Thymus (tissue), 14 donors: ENCODE measurements at places on chromosomes 7 and 10. TPM values are rescaled to one million over a fixed set of nuclear protein-coding genes. Genes with fewer than 3 reads are reported as not detected.

- no peak for DNase-seq
- no peak overlapping the region for H3K27ac ChIP-seq
- H3K27me3 ChIP-seq, result no peaks in the 10 kb centered on the region
- peaks cover 73% of the 10 kb centered on the region for H3K36me3 ChIP-seq
- H3K4me1 ChIP-seq, result peaks cover 7% of the 10 kb centered on the region
- no peak overlapping the region for H3K4me3 ChIP-seq
Observed at GRCh38 chr7:65975814-65976445, 6.1 kb downstream of the GUSB start.

DNA sequence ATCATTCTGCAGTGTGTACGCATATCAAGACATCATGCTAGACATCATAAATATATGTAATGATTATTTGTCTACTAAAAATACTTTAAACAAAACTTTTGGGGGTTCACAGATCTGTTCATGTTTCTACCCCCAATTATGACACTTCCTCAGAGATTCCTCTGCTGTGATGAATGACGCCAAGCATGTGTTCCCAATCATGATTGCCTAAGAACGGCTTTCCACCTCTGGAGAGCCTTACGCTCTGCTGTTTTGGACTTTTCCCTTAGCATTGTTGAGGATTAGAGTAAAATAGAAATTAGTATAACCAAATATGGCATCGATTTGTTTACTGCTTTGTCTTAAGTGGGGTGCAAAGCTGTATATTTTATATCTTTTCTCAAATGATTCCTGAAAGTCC is 236.3 kb upstream of the IGFBP3 start:
- no peak for DNase-seq
- no peaks in the 10 kb centered on the region for H3K4me1 ChIP-seq
- no peak overlapping the region for H3K4me3 ChIP-seq
- H3K36me3 ChIP-seq, result no peaks in the 10 kb centered on the region

DNA sequence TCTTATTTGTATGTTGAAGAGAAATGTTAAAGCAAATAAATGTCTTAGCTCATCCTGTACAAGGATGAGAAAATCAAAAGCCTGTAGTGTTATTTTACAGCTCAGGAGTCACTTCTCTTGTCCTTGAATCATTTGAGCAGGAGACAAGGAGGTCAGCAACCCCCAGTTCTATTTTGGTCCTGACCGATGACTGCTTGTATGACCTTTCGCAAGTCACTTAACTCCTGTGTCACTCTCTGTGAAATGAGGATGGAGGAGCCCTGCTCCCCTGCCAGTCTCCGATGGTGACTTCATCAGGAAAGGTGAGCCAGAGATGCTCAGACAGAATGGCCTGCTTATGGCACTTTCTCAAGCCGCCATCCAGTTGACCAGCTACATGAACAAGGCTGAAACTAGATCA is 101.0 kb downstream of the CELF2 start:
- H3K4me3 ChIP-seq, result no peak overlapping the region
- no peak for DNase-seq
- no peak overlapping the region for H3K27ac ChIP-seq
- H3K4me1 ChIP-seq, result peaks cover 25% of the 10 kb centered on the region
- H3K36me3 ChIP-seq, result no peaks in the 10 kb centered on the region

The AKR1C2 gene
- polyA plus RNA-seq, result 3.8 TPM

- H3K4me1 ChIP-seq, result peaks cover 28% of the 10 kb centered on the region
- no peak overlapping the region for H3K4me3 ChIP-seq
- no peak for DNase-seq
Observed at GRCh38 chr10:128050936-128051335, 75.3 kb downstream of the MKI67 start.

DNA sequence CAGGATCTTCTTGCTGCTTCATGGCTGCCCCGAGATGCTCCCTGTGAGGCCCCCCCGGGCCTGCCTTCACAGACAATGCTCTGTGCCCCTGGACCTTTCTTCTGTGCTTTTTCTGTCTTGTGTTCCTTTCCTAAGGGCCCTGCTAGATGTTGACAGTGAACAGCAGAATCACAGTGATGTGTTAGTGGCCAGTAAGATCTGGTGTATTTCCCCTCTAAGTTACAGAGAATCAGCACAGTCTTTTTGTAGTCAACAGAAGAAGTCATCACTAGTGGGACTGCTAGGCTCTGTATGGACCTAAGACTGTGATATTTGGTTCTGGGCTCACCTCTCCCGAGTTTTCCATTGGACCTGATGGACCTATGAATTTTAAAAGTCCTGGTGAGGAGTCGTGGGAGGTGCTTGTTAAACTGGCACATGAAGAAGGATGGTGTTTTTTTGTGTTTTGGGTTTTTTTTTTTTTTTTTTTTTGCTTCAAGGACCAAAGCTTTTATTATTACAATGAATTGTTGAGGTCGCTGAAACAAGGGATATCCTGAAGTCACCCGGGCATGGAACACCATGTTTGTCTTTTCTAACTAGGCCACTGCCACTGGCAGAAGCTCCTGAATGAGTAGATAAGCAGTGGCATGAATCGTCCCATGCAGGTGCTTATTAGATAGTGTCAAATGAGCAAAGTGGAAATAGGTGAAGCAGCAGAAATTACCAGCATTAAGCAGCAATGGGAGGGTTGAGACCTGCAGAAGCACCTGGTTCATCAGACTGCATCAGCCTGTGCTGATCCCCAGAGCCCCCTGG is 194.8 kb downstream of the CELF2 start:
- peaks cover 47% of the 10 kb centered on the region for H3K4me1 ChIP-seq
- DNase-seq, result no peak
- peak overlapping the region; percentile 39 for H3K27ac ChIP-seq
- H3K4me3 ChIP-seq, result no peak overlapping the region
- H3K36me3 ChIP-seq, result peaks cover 77% of the 10 kb centered on the region
- no peaks in the 10 kb centered on the region for H3K27me3 ChIP-seq

GRCh38 chr7:130337410-130337971 is 7.1 kb upstream of the CPA5 start:
- no peak overlapping the region for H3K4me3 ChIP-seq
- no peak for DNase-seq
- no peaks in the 10 kb centered on the region for H3K36me3 ChIP-seq
- H3K27me3 ChIP-seq, result no peaks in the 10 kb centered on the region

GRCh38 chr7:4109481-4110110 is 572.5 kb upstream of the FOXK1 start:
- no peaks in the 10 kb centered on the region for H3K4me1 ChIP-seq
- H3K36me3 ChIP-seq, result no peaks in the 10 kb centered on the region
- H3K27ac ChIP-seq, result no peak overlapping the region
- H3K27me3 ChIP-seq, result no peaks in the 10 kb centered on the region

The HABP2 gene
- polyA plus RNA-seq, result 0.96 TPM

DNA sequence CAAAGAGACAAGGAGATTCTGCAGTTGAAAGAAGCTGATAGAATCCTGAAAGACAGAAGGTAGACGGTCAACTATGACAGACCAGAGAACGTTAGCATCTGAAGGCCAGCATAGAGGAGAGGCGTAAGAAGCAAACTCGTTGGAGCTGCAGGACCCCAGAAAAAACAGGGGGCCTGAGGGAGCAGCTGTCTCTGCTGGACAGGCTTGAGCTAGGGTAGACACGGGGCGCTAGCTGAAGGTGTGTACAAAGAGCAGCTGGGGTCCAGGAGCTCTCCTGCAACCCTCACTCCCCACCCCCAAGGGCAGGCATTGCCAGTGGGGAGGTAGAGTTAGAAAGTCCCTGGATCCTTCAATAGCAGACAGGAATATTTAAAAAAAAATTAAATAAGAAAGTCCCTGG is 14.6 kb upstream of the GDI2 start:
- H3K27ac ChIP-seq, result no peak overlapping the region
- no peak overlapping the region for H3K4me3 ChIP-seq
- no peak for DNase-seq
- no peaks in the 10 kb centered on the region for H3K36me3 ChIP-seq

The ADCY1 gene
- 0.27 TPM for polyA plus RNA-seq

- no peak for DNase-seq
- H3K27ac ChIP-seq, result no peak overlapping the region
- no peaks in the 10 kb centered on the region for H3K27me3 ChIP-seq
- H3K4me3 ChIP-seq, result no peak overlapping the region
Observed at GRCh38 chr10:98384531-98385133, 30.4 kb downstream of the PYROXD2 start.

The GPR37 gene
- 1.1 TPM for polyA plus RNA-seq
